ENCODE measurements at places on chromosomes 7 and 10. TPM values are rescaled to one million over a fixed set of nuclear protein-coding genes. Genes with fewer than 3 reads are reported as not detected.

GRCh38 chr10:77949167-77949566, 22.6 kb upstream of the DLG5 start:
- no peak overlapping the region for H3K4me3 ChIP-seq
- DNase-seq, result no peak
- peaks cover 6% of the 10 kb centered on the region for H3K36me3 ChIP-seq
- peaks cover 12% of the 10 kb centered on the region for H3K4me1 ChIP-seq

DNA sequence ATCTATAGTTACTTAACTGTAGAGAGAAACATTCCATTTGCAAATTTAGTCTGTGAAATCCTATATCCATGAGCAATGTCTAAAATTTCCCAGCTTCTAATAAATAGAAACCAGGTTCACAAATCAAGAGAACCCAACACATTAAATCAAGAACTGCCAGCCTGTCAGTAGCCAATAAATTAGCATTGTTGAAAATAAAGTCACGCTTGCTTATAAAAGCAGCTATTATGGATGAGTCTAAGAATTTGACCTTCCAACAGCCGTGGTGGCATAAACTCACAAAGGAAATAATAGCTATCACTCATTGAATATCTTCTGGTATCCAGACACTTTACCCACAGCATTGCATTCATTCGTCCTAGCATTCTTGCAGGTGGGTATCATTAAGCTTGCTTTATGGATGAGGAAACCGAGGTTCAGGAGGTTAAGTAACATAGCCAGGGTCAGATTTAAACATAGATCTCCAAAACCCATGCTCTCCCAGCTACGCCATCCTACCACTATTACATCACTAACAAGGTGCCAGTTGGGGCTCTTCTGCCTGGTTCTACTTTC, 260.1 kb upstream of the YAE1 start:
- DNase-seq, result no peak
- no peak overlapping the region for H3K4me3 ChIP-seq
- H3K36me3 ChIP-seq, result no peaks in the 10 kb centered on the region

Gene ZYX
- total RNA-seq, result 295 TPM

Gene PLPP4
- 8.8 TPM for total RNA-seq

Gene STEAP1
- total RNA-seq, result 0.27 TPM

DNA sequence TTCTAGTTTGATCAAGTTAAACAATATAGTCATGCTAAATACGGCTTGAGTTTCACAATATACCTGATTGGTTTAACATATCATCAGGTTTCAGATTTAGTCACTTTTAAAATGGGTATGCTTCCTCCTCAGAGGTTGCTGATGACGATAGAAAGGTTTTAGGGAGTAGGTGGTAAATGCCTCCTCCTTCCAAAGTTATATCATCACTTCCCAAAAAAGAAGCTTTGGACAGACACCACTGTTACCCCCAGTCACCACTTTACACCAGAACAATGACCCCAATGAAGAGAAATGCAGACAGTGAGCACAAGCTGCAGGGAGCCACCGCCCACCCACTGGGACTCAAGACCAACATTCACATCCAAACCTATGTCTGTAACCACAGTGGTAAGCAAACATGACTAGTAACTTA, 244.6 kb downstream of the SORCS1 start:
- no peak for DNase-seq
- H3K4me3 ChIP-seq, result no peak overlapping the region
- H3K27me3 ChIP-seq, result peaks cover 24% of the 10 kb centered on the region
- no peaks in the 10 kb centered on the region for H3K4me1 ChIP-seq
- no peaks in the 10 kb centered on the region for H3K36me3 ChIP-seq

- DNase-seq, result no peak
- H3K27me3 ChIP-seq, result peaks cover 33% of the 10 kb centered on the region
- H3K4me1 ChIP-seq, result peaks cover 1% of the 10 kb centered on the region
- no peak overlapping the region for H3K4me3 ChIP-seq
- no peak overlapping the region for H3K27ac ChIP-seq
Measured at GRCh38 chr7:31858055-31858454, 171.0 kb downstream of the PPP1R17 start.

Gene PRLHR
- total RNA-seq, result not detected

Gene SEMA4G
- total RNA-seq, result 22.2 TPM

Gene OPN4
- not detected for total RNA-seq

DNA sequence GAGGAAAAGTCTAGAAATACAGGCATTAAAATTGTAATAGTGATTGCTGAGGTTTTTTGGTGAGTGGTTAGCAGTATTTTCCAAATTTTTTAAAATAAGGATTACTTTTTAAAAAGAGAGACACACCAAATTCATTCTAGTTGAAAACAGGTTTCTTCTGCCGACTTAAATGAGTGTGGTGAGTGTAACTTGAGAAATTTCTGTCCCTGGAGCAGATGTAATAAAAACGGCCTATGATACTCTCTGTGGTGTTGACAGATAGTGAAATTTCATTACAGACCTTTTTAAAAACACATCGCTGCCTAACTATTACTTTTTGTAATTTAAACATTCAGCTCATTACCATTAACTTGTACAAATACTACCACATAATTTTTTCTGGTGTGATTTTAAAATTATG, 90.1 kb downstream of the CYP51A1 start:
- no peaks in the 10 kb centered on the region for H3K27me3 ChIP-seq
- H3K27ac ChIP-seq, result no peak overlapping the region
- peaks cover 41% of the 10 kb centered on the region for H3K36me3 ChIP-seq
- H3K4me1 ChIP-seq, result peaks cover 1% of the 10 kb centered on the region
- no peak overlapping the region for H3K4me3 ChIP-seq
- no peak for DNase-seq

Gene BLNK
- 8.2 TPM for total RNA-seq

DNA sequence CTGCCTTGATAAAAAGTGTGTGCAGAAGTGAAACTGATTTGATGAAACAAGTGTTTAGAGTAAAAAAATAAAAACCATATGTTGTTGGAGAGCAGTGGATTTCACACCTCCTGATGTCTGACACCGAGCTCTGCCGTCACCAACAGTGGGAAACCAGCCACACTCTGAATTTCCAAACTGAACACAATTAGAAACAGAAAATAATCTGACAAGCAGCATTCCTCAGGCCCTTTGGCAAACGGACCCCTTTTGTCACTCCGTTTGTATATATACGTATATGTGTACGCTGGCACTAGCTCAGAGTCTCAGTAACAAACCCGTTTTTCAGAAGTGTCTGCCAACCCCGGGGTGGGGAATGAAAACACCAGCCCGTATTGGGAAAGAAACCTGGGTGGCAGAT, 32.4 kb downstream of the TACC2 start:
- H3K36me3 ChIP-seq, result no peaks in the 10 kb centered on the region
- H3K4me3 ChIP-seq, result no peak overlapping the region
- H3K4me1 ChIP-seq, result peaks cover 3% of the 10 kb centered on the region
- peaks cover 2% of the 10 kb centered on the region for H3K27me3 ChIP-seq
- DNase-seq, result no peak

DNA sequence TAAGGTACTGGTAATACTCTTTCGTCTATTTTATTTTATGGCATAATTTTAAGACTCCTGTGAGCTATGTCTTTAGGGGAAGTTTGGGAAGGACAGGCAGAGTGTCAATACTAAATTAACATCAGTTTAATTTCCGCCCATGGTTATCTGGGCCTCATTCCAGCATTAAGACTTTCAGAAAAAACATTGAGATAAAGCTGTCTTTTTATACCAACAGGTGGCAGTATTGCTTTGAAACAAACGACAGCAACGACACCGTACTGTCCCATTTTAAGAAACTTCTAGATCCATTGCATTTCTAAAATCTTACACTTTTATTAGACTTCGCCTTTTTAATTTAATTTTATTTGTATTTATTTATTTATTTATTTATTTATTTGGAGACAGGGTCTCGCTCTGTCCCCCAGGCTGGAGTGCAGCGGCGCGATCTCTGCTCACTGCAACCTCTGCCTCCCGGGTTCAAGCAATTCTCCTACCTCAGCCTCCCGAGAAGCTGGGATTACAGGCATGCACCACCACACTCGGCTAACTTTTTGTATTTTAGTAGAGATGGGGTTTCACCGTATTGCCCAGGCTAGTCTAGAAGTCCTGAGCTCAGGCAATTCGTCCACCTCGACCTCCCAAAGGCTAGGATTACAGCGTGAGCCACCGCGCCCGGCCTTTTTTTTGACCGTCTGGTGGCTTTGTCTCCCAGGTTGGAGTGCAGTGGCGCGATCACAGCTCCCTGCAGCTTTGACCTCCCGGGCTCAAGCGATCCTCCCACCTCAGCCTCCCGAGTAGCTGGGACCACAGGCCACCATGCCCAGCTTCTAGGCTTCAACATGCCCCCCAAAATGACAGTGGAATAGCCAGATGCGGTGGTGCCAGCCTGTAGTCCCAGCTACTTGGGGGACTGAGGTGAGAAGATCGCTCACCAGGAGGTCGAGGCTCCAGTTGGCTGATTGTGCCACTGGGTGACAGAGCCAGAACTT, 78.7 kb upstream of the C1GALT1 start:
- DNase-seq, result no peak
- peak overlapping the region; percentile 9 for H3K27ac ChIP-seq
- H3K36me3 ChIP-seq, result no peaks in the 10 kb centered on the region
- H3K27me3 ChIP-seq, result no peaks in the 10 kb centered on the region
- H3K4me1 ChIP-seq, result peaks cover 44% of the 10 kb centered on the region

DNA sequence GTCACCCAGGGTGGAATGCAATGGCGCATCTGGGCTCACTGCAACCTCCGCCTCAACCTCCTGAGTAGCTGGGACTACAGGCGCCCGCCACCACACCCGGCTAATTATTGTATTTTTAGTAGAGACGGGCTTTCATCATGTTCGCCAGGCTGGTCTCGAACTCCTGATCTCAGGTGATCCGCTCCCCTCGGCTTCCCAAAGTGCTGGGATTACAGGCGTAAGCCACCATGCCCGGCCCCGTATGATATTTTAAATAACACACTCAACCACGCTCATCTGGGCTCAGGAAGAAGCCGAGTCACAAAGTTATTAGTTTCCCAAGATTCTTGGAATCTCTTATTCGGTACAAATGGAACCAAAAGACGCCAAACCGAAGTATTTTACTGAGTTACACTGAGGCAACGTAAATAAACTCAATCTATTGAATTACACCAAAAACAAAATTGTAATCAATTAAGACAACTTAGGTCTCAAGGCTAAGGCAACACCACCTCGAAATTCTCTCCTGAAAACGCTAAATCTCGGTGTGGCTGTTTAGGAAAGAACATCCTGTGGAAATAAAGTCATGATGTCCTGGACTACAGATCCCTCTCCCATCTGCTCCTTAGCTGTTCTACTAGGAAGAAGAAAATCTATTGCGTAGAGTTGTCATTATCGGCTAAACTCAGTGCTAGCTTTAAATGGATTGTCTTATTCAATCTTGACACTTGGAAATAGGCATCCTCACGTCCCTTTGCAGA, 910 bp downstream of the ARHGAP19 start:
- H3K4me1 ChIP-seq, result peaks cover 13% of the 10 kb centered on the region
- peaks cover 2% of the 10 kb centered on the region for H3K36me3 ChIP-seq
- H3K27ac ChIP-seq, result peak overlapping the region; percentile 95

Gene ZDHHC6
- total RNA-seq, result 37.1 TPM

DNA sequence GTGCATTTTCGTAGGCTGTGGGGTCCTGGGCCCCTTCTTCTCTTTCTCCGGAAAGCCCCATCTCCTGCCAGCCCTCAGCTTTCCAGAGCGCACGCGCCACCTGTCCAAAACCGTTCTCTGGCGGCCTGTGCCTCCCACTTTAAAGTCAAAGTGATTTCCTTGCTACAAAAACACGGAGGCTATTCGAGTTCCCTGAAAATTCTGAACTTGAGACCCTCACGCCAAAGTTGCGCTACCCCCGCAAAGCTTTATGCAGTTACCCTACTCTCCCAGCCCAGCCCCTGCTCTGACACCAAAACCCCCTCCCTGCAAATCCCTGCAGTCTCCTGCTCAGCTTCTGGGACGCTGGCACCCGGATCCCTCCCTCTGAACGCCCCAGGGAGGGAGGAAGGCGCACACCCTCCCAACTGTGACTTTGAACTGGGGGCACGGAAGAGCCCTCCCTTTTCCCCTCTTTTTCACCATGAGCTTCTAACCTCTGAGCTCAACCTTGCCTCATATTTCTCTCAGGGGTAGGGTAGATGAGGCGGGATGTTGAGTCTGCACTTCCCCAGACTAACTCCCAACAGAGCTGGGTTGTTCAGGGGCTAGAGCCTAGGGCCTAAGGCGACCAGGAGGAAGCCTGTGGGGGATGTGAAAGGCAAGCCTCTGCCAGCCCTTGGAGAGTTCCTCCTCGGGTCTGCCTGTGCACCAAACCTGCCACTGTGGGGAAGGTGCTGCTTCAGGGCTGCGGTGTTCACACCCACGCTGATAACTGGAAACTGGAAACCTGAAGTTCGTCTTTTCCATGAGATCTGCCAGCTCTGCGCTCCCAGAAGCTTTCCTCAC, 2.7 kb upstream of the PAX4 start:
- H3K27me3 ChIP-seq, result peaks cover 94% of the 10 kb centered on the region
- no peak overlapping the region for H3K27ac ChIP-seq
- no peak overlapping the region for H3K4me3 ChIP-seq
- H3K36me3 ChIP-seq, result no peaks in the 10 kb centered on the region

Gene NUTM2D
- total RNA-seq, result 10.1 TPM

- peaks cover 46% of the 10 kb centered on the region for H3K4me1 ChIP-seq
- DNase-seq, result no peak
- H3K27me3 ChIP-seq, result peaks cover 3% of the 10 kb centered on the region
- H3K36me3 ChIP-seq, result no peaks in the 10 kb centered on the region
- H3K27ac ChIP-seq, result no peak overlapping the region
Measured at GRCh38 chr7:87671-88070, 104.7 kb upstream of the FAM20C start.

Gene NPY4R
- not detected for total RNA-seq

DNA sequence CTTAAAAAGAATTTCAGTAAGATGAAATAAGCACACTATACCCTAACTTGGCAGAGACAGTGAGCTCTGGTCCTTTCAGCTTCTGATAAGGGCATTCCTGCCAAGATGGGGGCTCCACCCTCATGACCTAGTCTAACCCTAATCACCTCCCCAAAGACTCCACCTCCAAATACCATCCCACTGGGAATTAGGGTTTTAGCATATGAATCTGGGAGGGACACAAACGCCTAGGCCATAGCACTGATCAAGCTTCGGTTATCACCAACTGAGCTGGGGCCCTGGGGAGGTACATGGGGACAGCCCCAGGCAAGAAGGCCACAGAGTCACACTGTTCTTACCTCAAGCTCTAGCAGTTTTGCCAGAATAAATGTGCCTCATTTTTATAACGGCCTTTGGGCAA, 31.4 kb downstream of the PALS2 start:
- no peak overlapping the region for H3K27ac ChIP-seq
- DNase-seq, result no peak
- peaks cover 2% of the 10 kb centered on the region for H3K4me1 ChIP-seq
- H3K4me3 ChIP-seq, result no peak overlapping the region
- no peaks in the 10 kb centered on the region for H3K27me3 ChIP-seq

Gene PGAM2
- 0.99 TPM for total RNA-seq

GRCh38 chr10:43862756-43863155, 214.1 kb upstream of the ZNF32 start:
- peaks cover 20% of the 10 kb centered on the region for H3K4me1 ChIP-seq
- peaks cover 16% of the 10 kb centered on the region for H3K27me3 ChIP-seq
- no peak overlapping the region for H3K4me3 ChIP-seq
- no peak overlapping the region for H3K27ac ChIP-seq
- no peaks in the 10 kb centered on the region for H3K36me3 ChIP-seq
- DNase-seq, result no peak

GRCh38 chr7:31214751-31215150, 125.8 kb downstream of the NEUROD6 start:
- H3K27ac ChIP-seq, result no peak overlapping the region
- H3K4me1 ChIP-seq, result no peaks in the 10 kb centered on the region
- peaks cover 37% of the 10 kb centered on the region for H3K27me3 ChIP-seq
- no peak for DNase-seq
- no peak overlapping the region for H3K4me3 ChIP-seq

GRCh38 chr7:66352071-66352470, 146.9 kb downstream of the TPST1 start:
- H3K27ac ChIP-seq, result peak overlapping the region; percentile 34
- H3K36me3 ChIP-seq, result peaks cover 2% of the 10 kb centered on the region
- H3K4me1 ChIP-seq, result no peaks in the 10 kb centered on the region
